ENCODE measurements at places on chromosomes 11 and 22.
A peak's percentile ranks its signal among the peaks of the same experiment; 100 is the strongest.

- no peak for DNase-seq
These were observed 356.9 kb downstream of the LARGE1 start for GRCh38 chr22:33563220-33563964.

- DNase-seq: no peak
These were observed 19.7 kb downstream of the ALX4 start for GRCh38 chr11:44290208-44290607.

GRCh38 chr22:24330636-24331035, 60.0 kb downstream of the SPECC1L start:
- DNase-seq: no peak

GRCh38 chr11:20555783-20556182, 43.6 kb upstream of the SLC6A5 start:
- no peak for DNase-seq

DNA sequence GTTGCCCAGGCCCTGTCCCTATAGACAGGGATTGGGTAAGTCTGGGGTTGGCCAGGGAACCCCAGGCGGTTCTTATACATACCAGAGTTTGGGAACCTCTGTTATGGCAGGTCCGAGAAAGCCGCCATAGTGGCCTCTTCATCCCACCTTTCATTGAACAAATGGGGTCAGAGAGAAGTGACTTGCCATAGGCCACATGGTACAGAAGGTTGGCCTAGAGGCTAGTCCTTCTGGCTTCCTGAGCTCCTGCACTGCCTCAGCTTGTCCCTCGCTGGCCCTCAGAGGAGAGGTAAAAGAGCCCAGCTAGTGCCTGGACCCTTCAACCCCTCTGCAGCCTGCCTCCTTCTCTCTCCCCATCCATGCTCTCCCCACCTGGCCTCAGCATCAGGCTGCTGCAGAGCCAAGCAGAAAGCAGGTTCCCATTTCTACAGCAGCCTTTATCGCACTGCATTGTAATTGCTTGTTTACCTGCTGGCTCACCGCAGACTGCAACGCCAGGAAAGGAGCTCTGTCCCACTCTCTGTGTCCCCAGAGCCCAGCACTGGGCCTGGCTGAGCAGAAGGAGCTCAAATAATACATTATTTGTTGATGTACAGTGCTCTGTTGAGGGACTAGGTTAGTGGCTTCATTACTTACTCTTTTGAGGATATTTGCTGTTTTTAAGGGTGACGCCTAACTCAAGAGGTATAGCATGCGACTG, 103.6 kb downstream of the TRIM29 start:
- DNase-seq: peak; percentile 13

DNA sequence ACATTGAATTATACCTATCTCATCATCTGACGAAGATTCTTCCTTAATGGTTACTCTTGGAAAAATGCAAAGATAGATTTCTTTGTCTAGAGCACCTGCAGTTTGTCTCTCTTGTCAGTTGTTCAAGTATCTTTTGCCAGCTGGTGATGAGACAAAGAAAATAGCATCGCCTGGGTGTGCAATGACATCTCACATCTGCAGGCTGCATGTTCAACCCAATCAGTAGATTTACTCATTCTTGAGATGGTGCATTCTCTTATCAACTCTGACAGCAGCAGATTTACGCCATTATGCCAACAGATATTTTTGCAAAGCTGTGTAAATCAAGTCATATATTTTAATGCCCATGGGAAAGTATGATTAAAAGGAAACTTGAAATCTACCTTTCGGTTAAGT, 164.6 kb upstream of the PDGFD start:
- no peak for DNase-seq

GRCh38 chr11:70292863-70293262, 22.4 kb downstream of the PPFIA1 start:
- DNase-seq: no peak

GRCh38 chr11:40140560-40140959, 1318.9 kb downstream of the LRRC4C start:
- DNase-seq: no peak

GRCh38 chr22:19819911-19820879, 34.5 kb downstream of the GNB1L start:
- DNase-seq: peak; percentile 33

DNA sequence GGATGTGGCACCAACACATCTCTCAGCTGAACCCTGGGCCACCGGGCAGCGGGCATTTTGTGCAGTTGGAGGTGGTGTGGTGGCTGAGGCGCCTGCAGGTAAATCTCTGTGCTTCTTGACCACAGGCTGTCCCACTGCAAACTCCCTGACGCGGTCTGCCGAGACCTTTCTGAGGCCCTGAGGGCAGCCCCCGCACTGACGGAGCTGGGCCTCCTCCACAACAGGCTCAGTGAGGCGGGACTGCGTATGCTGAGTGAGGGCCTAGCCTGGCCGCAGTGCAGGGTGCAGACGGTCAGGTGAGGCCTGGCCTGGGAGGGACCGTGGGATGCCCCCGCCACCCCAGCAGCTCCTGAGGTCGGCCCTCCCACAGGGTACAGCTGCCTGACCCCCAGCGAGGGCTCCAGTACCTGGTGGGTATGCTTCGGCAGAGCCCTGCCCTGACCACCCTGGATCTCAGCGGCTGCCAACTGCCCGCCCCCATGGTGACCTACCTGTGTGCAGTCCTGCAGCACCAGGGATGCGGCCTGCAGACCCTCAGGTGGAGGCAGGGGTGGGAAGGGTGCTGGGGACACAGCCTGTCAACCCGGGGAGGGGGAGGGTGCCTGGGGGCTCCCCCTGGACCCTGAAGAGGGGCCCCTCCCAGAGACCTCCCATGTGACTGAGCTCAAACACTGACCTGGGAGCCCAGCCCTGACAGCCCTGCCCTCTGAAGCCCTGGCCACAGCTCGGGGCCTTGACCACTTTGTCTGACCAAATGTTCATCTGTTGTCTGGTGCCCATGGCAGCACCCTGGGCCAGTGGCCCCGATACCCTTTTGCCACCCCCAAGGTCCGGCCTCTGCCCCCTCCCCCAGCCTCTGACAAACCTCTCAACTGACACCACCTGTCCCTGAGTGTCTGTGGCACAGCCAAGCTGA, 4.6 kb upstream of the PGGHG start:
- peak; percentile 40 for DNase-seq

GRCh38 chr11:24375351-24375750, 121.5 kb upstream of the LUZP2 start:
- no peak for DNase-seq

- DNase-seq: no peak
These were observed 10.4 kb downstream of the NHERF4 start for GRCh38 chr11:119195680-119196079.

DNA sequence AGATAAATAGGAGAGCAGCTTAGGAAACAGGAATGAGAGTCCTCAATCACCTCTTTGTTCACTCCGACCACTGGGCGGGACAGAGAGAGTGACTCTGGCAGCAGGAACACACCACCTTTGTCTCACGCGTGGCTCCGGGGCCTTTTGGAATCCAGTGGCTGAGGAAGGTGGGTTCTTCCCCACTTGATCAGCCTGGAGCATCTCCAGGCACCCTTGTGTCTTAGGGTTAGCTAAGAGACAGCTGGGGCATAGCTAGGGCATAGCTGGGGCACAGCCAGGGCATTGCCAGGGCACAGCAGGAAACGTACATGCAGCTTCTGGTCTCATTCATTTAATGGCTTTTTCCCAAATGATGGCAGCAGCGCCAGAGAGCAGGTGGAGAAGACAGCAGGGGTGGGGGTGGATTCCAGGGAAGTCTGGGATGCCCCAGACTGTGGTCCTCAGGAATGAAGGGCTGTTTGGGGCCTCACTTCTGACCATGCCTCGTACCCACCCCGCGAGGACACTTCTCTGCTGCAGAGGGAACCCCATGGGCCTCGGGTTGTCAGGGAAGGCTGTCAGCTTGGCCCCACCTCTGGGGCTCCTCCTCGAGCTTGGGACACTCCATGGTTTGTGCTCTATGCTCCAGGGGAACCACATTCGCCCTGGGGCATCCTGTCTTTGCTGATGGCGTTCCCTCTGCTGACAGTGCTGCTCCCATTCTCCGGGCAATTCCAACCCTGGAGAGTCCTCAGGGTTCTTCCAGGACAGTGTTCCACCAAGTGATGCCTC, 30.4 kb upstream of the SHANK2 start:
- peak; percentile 35 for DNase-seq

- no peak for DNase-seq
These were observed 66.4 kb downstream of the SGSM3 start for GRCh38 chr22:40436505-40437431.

GRCh38 chr22:22673628-22674027, 29.2 kb downstream of the GGTLC2 start:
- DNase-seq: no peak

GRCh38 chr11:118666371-118666770, 13.1 kb downstream of the TREH start:
- DNase-seq: no peak

DNA sequence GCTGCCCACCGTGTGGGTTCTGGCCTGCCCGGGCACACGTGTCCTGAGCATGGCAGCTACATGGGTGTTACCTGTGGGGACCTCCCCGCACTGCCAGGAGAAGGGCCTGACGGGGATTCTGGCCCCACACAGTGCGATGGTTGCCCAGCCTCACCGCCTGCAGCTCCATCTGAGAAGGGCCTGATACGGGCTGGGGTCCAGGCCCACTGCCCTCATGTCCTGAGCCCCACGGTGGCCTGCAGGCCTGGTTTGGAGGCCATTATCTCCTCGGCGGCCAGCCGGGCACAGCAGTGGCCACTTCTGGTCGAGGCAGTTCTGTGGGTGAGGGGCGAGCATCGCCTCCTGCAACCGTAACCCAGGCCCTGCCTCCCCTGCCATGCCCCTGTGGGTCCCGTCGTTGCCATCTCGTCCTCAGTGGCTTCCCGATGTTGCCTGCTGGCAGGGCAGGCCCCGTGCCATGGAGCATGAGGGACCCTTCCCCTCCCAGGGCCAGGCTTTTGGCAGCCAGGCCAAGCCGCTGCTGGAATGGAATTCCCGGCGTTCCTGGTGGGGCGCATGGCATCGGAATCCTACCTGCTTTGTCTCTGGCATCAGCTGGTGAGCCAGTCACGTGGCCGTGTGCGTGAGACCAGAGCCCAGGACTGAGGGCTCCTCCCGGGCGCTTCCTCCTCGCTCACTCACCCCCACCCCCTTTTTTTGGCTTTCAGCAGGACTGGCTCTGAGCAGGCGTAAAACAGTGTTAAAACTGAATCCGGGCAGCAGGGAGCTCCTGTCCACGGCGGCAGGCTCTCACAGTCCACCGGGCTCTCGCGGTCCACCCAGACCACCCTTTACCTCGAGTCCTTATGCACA, 71.9 kb upstream of the PPARA start:
- DNase-seq: no peak

GRCh38 chr22:44496844-44497217, 1.2 kb downstream of the RTL6 start:
- DNase-seq: no peak

- no peak for DNase-seq
These were observed 1.8 kb downstream of the RCN1 start for GRCh38 chr11:32092581-32093170.

GRCh38 chr11:35974882-35975589, 31.2 kb downstream of the LDLRAD3 start:
- no peak for DNase-seq

GRCh38 chr11:57645689-57646085, 4.0 kb downstream of the YPEL4 start:
- DNase-seq: no peak

- DNase-seq: no peak
These were observed 1.7 kb upstream of the MYEOV start for GRCh38 chr11:69292221-69292648.

GRCh38 chr22:38966942-38967341, 9.5 kb downstream of the APOBEC3A start:
- no peak for DNase-seq

DNA sequence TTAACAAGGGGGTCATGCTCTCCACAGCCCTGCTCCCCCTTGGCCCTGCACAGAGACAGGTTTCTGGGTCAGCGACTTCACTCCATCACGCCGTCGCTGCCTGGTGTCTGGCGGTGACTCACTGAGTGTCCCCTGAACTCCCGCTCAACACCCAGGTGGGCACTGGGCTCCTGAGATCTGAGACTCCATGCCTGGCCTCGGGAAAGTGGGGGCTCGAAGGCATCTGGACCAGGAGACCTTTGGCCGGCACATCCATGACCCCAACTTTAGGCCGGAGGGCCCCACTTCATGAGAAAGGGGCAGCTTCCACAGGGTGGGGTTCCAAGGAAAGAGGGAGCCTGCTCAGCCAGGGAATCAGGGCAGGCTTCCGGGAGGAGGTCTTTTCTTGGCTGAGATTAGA, 79.3 kb upstream of the PRR5 start:
- no peak for DNase-seq

DNA sequence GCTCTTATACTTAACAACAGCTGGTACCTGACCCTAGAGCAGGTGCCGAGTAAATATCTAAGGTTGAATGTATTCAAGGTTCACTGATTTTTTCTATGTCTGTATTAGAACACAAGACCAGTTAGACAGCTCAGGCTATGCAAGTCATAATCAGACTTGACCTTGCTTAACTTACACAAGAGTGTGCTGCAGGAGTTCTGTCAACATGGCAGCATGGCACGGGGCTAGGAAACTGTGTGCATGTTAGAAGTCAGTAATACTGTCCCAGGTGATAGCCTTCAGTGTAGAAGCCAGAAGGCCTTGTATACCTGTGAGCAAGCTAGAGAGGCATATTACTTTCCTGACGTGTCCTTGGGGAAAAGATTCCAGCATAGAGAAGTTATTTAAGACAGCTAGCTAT, 253.1 kb downstream of the FAT3 start:
- no peak for DNase-seq

DNA sequence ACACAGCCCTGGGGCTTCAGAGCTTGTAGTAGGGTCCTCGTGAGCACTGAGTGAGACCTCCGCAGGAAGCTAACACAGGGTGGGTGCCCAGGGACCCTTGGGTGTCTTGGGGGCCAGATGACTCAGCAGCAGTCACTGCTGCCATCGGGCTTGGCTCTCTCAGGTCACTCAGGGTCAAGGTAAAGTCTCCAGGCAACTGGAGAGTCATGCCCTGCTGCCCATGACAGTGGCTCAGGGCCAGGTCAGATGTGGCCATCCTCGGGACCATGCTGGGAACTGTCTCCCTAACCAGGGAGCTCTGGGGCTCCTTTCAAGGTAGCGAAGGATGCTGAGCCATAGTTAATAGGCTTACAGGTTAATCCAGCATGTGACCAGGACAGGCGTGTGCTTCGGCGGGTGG, 44.4 kb upstream of the SLC22A12 start:
- no peak for DNase-seq

GRCh38 chr11:80925321-80925720, 1484.5 kb upstream of the TENM4 start:
- DNase-seq: no peak

GRCh38 chr11:57460758-57461749, 726 bp downstream of the RTN4RL2 start:
- no peak for DNase-seq

GRCh38 chr11:15893080-15893492, 463.3 kb downstream of the SOX6 start:
- DNase-seq: no peak

- DNase-seq: no peak
These were observed 165.0 kb upstream of the TRPC6 start for GRCh38 chr11:101748572-101749344.

GRCh38 chr11:12077535-12078280, 32.7 kb upstream of the MICAL2 start:
- no peak for DNase-seq

DNA sequence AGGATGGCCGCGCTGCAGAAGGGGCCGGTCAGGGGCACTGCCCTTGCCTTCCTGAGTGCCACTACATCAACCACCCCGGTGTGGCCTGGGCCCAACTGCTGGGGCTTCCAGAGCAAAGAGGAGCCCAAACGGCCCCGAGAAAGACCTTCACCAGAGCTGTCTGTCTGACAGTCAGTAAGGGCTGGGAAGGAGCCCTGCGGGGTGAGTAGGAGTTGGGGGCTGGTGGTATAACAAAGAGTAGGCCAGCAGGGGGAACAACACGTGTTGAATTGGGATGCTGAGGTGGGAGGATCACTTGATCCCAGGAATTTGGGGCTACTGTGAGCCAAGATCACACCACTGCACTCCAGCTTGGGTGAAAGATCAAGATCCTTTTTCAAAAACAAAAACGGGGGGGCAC, 3.9 kb downstream of the GSTT4 start:
- DNase-seq: no peak
